Trophoblast cell (in vitro differentiated cells and primary cell): ENCODE measurements at places on chromosomes 6 and 20.

DNA sequence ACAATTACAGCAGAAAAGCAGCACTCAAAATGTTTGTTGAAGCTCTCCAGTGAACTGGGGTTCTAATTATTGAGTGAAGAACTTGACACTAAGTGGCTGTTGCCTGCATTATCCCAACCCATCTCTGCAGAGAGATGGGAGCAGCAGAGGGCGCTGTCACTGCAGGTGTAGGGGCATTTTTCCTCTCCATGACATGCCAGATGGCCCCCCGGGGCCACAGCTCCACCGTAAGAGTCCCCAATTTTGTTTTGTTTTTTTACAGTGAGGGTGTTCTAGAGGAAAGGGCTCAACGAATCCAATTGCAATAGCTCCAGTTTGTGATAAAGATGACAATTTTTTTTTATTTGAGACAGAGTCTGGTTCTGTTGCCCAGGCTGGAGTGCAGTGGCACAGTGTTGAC, 1.9 kb upstream of the FUCA2 start:
- DNase-seq, result no peak

DNA sequence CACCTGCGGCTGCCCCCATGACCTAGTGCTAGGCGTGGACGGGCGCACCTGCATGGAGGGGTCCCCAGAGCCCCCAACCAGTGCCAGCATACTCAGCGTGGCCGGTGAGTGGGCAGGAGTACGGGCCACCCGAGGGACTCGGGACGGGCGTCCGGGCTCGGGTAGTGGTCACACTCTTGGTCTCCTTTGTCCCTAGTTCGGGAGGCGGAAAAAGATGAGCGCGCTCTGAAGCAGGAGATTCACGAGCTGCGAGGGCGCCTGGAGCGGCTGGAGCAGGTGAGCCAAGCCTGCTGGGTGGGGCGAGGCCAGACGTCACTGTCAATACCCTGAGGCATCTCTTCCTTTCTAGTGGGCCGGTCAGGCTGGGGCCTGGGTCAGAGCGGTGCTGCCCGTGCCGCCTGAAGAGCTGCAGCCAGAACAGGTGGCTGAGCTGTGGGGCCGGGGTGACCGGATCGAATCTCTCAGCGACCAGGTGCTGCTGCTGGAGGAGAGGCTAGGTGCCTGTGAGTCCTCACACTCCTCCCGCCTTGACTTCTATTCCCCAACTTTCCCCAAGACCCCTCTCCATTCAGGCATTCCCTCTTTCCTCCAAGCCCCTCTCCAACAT, 2.9 kb downstream of the EGFL8 start:
- peak; percentile 86 for DNase-seq

DNA sequence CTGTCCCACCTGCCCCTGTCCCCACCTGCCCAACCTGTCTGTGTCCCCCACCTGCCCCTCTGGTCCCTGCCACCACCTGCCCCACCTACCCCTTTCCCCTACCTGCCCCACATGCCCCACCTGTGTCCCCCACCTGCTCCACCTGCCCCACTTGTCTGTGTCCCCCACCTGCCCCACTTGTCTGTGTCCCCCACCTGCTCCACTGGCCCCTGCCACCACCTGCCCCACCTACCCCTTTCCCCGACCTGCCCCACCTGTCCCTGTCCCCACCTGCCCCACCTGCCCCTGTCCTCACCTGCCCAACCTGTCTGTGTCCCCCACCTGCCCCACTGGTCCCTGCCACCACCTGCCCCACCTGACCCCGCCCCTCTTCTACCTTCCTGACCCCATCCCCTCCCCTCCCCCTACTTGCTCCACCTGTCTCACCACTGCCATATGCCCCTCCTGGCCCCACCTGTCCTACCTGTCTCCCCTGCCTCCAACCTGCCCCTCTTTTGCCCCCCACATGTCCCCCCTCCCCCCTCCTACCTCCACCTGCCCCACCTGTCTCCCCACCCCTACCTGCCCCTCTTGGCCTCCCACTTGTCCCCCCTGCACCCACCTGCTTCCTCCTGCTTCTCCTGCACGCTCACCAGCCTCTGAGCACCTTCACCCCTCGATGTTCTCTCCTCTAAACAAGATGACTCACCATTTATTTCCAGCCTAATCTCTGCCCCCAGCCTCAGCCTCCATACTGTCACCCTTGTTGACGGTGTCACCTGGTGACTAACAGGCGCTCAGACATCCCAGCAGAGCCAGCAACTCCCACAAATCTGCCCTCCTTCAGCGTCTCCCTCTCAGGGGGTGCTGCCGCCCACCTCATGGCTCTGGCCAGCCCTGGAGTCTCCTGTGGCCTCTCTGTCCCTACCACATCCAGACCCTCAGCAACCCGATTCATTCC, 5.6 kb upstream of the MYT1 start:
- no peak for DNase-seq

DNA sequence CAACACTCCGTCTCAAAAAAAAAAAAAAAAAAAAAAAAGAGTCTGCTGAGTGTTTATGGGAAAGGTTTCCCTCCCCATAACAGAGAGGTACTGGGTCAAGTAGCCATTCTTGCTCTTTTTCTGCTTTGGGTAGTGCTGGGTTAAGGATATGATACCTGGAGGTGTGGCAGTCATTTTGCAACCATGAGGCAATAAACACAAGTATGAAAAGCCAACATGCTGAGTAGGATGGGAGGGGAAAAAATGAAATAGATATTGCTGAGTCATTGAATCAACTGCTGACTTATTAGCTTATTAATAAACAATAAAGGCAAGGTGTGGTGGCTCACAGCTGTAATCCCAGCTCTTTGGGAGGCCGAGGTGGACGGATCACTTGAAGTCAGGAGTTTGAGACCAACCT, 2.3 kb upstream of the TOMM34 start:
- DNase-seq, result no peak

DNA sequence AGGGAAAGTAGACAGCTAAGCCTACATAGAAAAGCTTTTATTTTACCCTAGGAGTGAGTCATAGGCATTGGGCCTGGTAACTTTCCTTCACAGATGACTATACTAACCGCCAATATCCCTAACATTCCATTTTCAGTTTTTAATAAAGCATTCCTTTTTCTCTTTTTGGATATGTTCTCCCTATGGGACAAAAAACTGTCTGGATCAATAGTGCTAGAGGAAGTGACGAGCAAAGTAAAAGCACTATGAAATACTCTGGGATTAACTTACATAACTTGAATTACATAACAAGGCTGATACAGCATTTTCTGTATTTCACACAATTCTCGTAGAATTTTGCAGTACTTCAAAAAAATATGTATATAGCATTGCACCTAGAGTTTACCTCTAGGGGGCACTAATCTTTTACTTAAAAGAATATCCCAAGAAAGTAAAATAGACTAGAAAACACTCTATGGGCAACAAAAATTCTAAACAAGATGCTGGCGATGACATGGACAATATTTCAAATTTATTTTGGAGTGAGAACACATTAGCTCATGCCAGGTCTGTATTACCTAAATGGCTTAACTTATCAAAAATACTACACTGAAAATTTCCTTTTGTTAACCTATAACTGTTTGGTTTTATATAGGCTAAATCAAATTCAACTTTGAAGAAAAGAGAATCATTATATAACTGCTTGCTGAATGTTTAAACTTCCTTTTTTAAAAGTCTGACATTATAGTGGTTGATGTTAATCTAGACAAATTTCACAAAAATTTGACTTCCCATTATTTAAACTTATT, 66.3 kb upstream of the DST start:
- DNase-seq, result no peak

DNA sequence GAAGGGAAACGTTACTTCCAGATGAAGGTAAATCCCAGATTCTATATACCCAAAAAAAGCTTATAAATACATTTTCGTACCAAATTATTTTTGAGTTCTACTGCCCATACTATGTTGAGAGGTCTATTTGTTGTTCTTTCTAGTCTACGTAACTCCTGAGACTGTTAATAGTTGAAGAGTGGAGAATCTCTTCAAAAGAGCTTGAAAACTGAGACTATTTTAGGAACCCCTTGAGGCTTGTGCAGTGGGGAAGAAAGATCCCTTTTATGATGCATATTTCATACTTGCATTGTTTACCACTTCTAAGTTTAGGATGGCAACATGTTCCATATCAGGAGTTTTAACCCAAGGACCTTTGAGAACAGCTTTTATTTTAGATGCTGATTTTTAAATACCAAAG, 245.0 kb downstream of the TMEM242 start:
- no peak for DNase-seq

- DNase-seq, result peak; percentile 69
Observed at GRCh38 chr20:38057351-38057972, 23.9 kb downstream of the RPRD1B start.

GRCh38 chr20:45578231-45578630, 853 bp downstream of the WFDC8 start:
- no peak for DNase-seq

GRCh38 chr6:43697421-43697820, 9.8 kb upstream of the MRPS18A start:
- no peak for DNase-seq

DNA sequence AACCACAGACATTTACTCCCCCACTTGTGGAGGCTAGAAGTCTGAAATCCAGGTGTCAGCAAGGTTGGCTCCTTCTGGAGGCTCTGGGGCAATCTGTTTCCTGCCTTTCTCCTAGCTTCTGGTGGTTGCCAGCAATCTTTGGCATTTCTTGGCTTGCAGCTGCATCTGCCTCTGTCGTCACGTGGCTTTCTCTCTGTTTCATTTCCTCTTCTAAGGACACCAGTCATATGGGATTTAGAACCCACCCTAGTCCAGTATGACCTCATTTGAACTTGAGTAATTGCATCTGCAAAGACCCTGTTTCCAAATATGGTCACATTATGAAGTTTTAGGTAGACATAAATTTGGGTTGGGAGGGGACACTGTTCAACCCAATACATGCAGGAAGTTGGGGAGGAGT, 56.2 kb upstream of the EPB41L1 start:
- DNase-seq, result no peak

GRCh38 chr20:46102940-46103339, 13.2 kb upstream of the NCOA5 start:
- DNase-seq, result no peak

DNA sequence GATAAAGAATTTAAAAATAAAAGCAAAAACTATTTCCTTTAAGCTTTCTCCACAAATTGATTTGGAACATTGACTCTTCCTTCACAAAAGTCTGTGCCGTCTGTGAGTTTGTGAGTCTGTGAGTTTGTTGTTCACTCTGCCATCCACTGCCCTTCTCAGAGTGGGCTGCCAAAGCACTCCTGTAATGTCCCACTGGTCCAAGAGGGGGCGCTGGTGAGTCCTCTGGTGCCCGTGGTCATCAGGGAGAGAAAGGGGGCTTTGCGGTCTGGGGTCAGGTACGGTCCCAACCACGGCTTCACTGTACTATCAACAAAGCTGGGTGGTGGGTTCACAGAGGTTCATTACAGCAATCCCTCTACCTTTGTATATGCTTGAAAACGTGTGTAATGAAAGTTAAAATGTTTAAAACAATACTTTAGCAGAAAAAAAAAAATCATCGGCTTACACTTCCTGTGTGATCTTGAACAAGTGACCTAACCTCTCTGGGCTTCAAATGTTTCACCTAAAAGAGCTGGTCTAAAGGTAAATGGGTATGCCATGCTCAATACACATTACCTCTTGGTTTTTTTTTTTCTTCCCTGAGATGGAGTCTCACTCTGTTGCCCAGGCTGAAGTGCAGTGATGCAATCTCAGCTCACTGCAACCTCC, 5.6 kb upstream of the ANKRD60 start:
- DNase-seq, result no peak

DNA sequence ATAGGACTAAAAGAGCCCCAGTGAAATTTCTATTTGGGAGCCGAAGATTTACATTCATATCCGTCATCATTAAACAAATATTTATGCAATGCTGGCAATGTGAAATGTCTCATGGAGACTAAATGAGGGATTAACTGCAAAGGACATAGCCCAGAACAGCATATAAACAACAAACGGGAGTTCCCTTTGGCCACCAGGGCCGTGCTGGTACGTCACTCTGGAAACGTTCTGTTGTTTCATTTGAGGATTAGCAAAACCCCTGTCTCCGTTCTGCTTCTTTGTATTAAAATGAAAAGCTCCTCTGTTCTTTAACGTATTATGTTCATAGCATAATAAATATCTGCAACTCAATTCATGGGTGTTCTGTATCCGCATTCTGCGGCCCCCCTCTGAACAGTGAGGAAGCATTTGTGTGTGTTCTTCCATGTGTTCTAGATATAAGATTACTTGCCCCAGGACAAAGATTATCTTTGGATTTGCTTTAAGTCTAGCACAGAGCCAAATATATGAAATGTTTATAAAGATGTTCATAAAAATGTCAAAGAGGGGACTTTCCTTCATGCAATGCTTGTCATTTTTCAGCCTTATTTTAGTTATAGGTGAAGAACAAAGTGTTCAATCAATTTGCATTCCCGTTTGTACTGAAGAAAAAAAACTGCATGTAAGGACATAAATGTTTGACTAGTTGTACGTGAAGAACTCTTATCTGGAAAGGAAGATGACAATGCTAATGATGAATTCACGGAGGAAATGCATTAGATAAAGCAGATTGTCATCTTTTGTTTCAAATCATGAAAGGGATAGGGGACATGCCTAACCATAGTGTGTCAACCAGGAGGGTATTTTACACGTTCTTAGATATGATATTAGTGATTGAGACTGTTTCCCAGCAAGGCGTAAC, 90.0 kb upstream of the TNFAIP3 start:
- peak; percentile 79 for DNase-seq

DNA sequence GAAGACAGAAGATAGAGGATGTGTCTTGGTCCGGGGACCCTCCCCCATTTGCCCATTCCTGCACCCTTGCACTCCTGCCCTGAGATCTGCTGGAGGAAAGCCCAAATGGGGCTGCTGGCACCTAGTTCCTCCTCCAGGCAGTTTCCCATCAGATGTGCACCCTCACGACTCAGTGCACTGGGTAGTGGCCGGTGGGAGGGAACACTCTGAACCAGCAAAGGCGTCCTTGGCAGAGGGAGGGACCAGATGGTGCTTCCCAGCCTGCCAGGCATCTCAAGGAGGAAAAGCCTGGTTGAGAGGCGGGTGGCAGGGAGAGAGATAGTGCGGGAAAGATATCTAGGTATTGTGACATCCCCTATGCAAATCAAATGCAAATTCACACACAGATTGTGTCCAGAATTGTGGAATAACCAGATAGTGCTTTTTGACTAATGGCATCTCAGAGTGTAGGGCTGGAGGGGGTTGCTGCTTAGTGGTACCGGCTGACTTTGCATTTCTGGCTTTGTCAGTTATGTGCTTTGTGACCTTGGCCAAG, 19.5 kb downstream of the TMEM151B start:
- no peak for DNase-seq

GRCh38 chr6:33979750-33980149, 166.1 kb downstream of the GRM4 start:
- no peak for DNase-seq

GRCh38 chr6:3715285-3715684, 36.2 kb downstream of the PXDC1 start:
- no peak for DNase-seq

GRCh38 chr6:93418408-93419303, 703 bp downstream of the EPHA7 start:
- DNase-seq, result no peak

DNA sequence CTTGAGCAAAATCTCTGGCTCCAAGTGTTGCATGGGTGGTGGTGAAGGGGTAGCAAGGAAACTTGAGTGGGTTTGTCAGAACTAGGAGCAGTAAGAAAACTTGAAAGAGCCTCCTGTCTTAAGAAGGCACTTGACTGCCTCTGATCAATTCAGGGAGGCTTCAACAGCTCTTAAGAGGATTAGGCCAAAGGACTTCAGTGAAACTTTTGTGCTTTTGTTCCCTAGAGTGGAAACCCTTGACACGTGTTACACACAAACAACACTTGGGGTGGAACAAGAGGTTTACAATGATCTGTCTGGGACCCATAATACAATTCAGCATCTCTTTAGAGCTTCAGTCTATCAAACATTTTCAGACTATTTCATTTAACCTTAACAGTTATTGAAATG, 80.1 kb upstream of the ARMC2 start:
- no peak for DNase-seq

- no peak for DNase-seq
Observed at GRCh38 chr6:308768-309167, 16.5 kb downstream of the DUSP22 start.
